ENCODE measurements at places on chromosomes 6 and 20.
A peak's percentile ranks its signal among the peaks of the same experiment; 100 is the strongest.

- no peak for DNase-seq
These were observed 10.0 kb downstream of the CST5 start for GRCh38 chr20:23869520-23869919.

DNA sequence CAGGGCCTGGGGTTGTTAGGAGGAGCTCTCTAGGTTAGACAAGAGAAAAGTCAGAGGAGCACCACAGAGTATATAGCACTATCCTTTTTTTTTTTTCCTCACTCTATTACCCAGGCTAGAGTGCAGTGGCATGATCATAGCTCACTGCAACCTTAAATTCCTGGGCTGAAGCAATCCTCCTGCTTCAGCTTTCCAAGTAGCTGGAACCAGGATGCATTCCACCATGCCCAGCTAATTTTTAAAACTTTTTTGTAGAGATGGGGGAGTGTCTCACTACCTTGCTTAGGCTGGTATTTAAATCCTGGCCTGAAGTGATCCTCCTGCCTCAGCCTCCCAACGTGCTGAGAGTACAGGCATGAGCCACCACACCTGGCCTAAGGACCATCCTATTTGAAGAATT is 19.3 kb upstream of the AKIRIN2 start:
- DNase-seq, result no peak

DNA sequence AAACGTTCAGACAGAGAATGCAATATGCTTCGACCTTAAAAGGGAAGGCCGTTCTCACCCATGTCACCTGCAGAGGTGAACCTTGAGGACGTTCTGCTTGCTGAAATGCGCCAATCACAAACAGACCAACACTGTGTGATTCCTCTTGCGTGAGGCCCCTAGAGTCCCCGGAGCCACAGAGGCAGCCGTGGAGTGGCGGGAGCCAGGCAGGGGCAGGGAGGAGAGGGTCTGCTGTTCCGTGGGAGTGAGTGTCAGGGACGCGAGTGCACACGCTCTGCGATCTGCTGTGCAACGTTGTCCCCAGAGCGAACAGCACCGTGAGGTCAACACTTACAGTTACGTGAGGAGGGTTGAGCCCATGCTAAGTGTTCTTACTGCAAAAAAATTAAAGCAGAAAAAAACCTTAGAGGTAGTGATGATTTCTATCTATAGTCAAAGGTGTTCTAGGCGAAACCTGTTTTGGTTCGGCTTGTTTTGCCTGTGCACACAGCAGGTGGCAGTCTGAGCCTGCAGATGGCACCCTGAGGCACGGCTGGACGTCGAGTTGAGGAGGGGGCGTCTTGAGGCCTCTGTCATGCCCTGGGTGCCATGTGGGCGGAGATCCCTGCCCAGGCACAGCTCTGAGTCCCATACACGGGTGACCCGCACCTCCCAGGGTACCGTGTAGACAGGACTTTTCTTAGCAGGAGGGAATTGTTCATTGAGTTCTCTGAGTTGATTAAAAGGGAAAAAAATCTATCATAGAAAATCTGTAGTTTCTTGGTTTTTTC is 71.7 kb upstream of the FRMD1 start:
- peak; percentile 25 for DNase-seq

- DNase-seq, result no peak
These were observed 85.9 kb downstream of the THBS2 start for GRCh38 chr6:169167581-169168301.

GRCh38 chr6:145077382-145077781 is 657.9 kb downstream of the EPM2A start:
- DNase-seq, result no peak

- no peak for DNase-seq
These were observed 65.4 kb downstream of the FILIP1 start for GRCh38 chr6:75428204-75428603.

DNA sequence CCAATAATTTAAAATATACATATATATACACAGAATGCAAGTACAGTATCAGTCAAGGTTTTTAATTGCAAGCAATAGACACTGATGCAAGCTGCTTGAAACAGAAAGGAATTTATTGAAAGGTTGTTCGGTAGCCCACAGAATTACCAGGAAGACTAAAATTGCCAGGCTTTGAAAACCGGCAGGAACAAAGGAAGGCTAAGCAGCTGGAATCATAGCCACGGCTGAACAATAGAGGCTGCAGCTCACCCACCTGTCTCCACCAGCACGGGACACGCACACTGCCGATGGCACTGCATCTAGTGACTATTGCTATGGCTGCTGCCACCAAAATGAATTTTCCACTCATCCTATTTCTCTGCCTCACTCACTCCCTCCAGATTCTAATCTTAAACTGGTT is 22.0 kb upstream of the L3MBTL3 start:
- DNase-seq, result no peak

DNA sequence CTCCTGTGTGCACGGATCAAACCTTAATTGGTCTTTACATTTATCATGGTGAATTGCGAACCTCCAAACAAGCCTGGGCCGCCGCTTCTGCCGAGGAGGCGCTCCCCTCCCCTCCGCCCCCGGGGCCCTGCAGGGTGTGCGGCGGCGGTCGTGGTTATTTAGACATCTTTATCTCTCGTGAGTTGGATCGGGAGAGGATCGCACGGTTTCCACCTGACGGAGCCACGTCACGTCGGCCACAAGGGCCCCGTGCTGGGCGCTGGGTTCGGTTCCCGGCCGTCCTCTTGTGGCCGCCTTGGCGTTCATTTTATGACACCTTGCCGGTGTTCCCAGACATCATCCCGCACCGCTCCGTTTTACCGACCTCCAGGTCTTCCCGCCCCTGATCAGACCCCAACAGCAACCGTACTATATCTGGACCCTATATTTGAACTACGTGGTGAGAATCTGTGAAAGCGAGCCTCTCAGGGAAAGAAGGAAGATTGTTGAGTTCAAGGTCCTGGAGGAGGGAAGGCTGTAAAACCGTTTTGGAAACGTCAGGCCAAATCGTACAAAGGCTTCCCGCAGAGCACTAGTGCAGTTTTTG is 1.3 kb upstream of the CNR1 start:
- no peak for DNase-seq

GRCh38 chr6:129494099-129494498 is 215.9 kb downstream of the ARHGAP18 start:
- DNase-seq, result no peak

- DNase-seq, result no peak
These were observed 824.8 kb upstream of the FLRT3 start for GRCh38 chr20:15162079-15162647.

DNA sequence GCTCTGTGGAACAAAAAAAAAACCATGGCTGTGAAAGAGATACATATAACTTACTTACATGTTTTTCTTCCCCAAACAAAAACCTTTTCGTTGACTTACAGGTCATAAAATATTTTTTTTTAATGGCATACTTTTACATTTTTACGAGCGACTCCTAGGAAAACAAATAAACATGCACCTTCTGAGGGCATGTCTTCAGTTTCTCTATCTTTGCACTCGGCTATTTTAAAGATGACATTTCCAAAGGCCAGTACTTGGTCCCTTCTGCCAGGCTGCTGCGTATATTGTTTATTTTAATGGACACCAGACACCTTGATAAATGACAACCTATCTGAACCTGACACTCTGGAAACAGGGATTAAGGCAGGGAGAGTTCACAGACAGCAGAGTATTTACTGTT is 49.4 kb downstream of the PIGU start:
- peak; percentile 44 for DNase-seq

DNA sequence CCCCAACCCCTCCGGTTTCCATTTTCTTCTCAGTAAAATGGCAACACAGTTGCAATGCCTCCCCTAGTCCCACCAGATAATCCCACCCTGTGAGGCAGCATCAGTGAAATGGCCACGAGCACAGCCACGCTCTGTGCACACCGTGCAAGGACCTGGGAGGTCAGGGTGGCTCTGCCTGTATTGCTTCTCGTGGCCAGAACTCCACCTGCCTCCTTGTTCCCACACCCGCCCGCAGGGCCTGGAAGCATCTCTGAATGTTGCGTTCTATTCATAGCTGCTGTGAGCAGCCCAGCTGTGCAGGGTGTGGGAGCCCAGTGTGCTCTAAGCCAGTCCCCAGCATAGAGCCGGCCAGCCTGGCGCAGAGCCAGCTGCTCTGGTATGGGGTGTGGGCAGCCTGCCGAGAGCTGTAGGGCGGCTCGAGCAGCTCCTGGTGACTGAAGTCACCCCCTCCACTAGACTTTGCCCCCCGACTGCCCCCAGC is 161.1 kb downstream of the DLL1 start:
- DNase-seq, result no peak

GRCh38 chr6:170023620-170024521 is 267.0 kb downstream of the DLL1 start:
- no peak for DNase-seq

DNA sequence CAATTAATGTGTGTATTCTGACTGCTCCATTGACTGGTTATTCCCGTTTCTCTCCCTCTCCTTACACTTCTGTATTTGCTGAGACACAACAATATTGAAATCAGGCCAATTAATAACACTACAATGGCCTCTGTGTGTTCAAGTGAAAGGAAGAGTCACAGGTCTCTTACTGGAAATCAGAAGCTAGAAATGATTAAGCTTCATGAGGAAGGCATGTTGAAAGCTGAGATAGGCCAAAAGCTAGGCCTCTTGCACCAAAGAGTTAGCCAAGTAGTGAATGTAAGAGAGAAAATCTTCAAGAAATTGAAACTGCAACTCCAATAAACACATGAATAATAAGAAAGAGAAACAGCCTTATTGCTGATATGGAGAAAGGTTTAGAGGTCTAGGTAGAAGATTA is 489.5 kb upstream of the CITED2 start:
- DNase-seq, result no peak

All from NCI-H2029 treated with DMSO at 0.1 percent for 48 hours (cell line).